Lower leg skin (tissue), 4 donors: ENCODE measurements at places on chromosomes 16 and 17. TPM values are rescaled to one million over a fixed set of nuclear protein-coding genes. Genes with fewer than 3 reads are reported as not detected.

Gene ATF7IP2
- 2.4 TPM for total RNA-seq

Gene MARCHF10
- not detected for total RNA-seq

Gene SLX1A
- 68.1 TPM for total RNA-seq

Gene GRIN2C
- total RNA-seq: 0.55 TPM

Gene SLC9A5
- total RNA-seq: 0.71 TPM

Gene CLEC18A
- 0.17 TPM for total RNA-seq

Gene COPS3
- 50.8 TPM for total RNA-seq
